ENCODE measurements at places on chromosomes 11 and 22.
A peak's percentile ranks its signal among the peaks of the same experiment; 100 is the strongest.

DNA sequence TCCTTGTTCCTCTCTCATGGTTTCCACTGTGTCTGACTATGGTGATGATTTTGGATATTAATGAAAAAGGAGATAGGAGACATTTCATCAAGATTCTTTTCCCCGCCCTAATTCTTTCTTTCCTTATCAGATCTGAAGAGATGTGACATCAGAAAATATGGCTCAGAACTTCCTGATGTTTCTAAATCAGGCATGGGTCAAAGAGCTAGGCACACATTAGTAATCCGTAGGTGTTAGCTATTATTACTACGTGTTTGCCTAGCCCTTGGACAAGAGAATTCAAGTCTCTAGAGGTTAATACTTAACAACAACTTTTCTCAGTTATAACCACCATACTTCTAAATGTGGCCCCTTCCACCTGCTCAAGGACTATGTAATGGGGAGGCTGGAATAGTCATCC is 5.8 kb downstream of the JOSD1 start:
- peak; percentile 64 for DNase-seq

DNA sequence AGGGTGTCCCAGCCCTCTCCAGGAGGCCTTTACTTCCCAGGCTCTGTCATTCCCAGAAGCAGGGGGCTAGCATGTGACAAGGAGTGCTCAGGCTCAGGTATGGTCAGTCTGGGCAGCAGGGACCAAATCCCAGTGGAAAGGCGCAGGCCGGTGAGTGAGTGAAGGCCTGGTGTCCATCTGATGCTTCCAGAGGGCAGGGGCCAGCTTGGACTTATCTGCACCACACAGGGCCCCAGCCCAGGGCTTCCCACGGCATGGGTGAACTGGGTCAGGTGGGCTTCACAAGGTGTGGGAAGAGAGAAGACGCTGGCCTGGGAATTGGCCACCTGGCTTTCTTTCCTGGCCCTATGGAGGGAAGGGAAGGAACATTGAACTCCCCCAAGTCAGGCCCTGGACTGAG is 20.4 kb upstream of the APOBEC3A start:
- DNase-seq, result no peak

DNA sequence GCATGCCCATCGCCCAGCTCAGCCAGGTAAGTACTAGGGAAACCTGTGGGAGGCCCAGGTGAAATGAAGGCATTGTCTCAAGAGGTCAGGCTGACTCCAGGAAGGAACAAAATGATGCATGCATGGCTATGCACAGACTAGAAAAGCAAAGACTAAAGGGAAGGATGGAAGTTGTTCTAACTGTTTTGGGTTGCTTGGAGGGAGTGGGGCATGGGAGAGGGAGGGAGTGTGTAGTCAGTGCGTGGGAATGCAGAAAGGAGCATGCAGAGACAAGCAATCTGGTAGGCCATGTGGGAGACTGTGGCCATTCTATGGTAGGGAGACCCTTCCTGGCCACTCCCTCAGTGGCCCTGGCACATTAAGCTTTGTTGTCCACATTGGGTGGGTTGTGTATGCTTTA is 2.9 kb downstream of the MICAL3 start:
- no peak for DNase-seq

- DNase-seq, result no peak
Measured at GRCh38 chr22:22906907-22907550, 19.4 kb downstream of the IGLL5 start.

GRCh38 chr22:17477391-17477833 is 85.9 kb upstream of the SLC25A18 start:
- DNase-seq, result peak; percentile 62

GRCh38 chr11:126480015-126480409 is 124.5 kb downstream of the ST3GAL4 start:
- no peak for DNase-seq

- no peak for DNase-seq
Measured at GRCh38 chr22:36097880-36098279, 62.7 kb downstream of the APOL3 start.

GRCh38 chr11:68383976-68384501 is 71.6 kb downstream of the LRP5 start:
- DNase-seq, result peak; percentile 73

DNA sequence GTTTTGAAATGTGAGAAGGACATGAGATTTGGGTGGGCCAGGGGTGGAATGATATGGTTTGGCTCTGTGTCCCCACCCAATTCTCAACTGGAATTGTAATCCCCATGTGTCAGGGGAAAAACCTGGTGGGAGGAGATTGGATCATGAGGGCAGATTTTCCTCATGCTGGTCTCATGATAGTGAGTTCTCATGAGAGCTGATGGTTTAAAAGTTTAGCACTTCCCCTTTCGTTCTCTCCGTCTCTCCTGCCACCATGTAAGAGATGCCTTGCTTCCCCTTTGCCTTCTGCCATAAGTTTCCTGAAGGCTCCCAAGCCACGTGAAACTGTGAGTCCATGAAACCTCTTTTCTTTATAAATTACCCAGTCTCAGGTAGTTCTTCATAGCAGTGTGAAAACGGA is 113.5 kb downstream of the FCHSD2 start:
- DNase-seq, result no peak

DNA sequence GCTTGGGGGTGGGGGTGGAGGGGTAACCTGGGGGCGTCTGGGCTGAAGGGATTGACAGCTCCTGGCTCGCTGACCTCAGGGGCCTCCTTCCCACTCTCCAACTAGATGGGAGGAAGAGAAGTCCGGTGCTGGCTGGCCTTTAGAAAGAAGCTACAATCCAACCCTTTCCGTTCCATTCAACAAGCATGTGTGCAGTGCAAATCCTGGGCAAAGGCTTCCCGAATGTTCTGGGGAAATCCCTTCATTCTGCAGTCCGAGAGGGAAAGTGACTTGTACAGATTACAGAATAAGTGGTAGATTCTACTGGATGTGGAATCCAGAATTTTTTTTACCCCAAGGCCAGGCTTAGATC is 149.9 kb downstream of the FEZ1 start:
- DNase-seq, result no peak

GRCh38 chr22:41178425-41178975 is 26.6 kb upstream of the L3MBTL2 start:
- DNase-seq, result no peak

- peak; percentile 87 for DNase-seq
Measured at GRCh38 chr11:68010090-68011041, at the start of gene ALDH3B1. ALDH3B1 (plus strand) TSS chr11:68010327; CDS start chr11:68015298, 4,971 bp downstream.

- no peak for DNase-seq
Measured at GRCh38 chr11:2708151-2708581, 8.4 kb upstream of the KCNQ1OT1 start.

DNA sequence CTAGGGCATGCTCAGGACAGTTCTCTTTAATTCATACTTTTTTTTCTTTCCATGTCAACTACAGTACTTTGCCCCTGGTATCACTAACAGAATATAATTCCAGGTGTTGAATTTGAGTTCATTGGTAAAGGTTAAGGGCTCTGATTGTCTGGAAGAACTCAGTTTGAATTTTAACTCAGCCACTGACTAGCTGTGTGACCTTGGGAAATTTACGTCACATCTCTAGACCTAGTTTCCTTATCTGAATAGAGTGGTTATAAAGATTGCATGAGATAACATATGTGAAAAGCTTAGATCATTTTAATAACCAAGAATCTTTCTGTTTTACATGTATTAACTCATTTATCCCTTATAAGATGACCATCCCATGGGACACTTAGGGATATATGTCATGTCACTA is 15.8 kb upstream of the ZC3H12C start:
- no peak for DNase-seq
